ENCODE measurements at places on chromosomes 5 and 9.

DNA sequence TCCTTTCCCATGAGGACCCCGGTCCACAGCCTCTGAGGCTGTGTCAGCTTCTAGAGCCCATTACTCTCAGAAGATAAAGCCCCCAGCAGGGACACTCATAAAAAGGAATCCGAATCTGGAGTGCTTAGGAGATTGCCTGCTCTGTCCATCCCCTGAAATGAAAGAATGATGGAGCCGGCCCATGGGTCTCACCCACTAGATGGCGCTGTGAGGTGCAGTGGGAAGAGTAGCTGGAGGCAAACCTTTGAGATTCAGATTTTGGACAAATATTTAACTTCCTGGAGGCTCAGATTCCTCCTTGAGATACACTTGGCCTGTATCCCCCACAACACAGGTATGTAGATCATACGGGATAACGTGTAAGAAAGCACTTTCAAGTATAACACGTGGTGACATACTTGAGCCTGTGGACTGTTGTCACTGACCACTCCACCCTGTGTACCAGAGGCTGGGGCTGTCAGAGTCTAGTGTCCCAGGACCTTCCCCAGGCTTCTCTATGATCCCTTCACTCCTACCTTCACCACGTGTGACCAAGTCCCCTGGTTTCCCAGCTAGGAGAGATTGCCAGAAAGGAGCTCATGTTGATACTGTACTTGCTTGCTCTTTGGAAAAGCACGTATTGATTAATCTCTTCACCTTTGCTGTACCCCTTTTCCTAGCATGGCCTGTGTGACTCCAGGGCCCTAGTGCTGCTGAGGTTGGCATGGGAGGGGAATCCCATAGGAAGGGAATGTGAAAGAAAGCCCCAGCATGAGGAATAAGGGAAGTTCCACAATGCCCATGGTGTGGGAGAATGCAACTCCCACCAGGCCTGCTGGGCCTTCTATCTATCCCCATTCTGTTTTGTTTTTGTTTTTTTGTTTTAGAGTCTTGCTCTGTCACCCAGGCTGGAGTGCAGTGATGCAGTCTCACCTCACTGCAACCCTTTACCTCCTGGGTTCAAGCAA lies 32.1 kb downstream of the TRMO start:
- ATAC-seq: no peak

DNA sequence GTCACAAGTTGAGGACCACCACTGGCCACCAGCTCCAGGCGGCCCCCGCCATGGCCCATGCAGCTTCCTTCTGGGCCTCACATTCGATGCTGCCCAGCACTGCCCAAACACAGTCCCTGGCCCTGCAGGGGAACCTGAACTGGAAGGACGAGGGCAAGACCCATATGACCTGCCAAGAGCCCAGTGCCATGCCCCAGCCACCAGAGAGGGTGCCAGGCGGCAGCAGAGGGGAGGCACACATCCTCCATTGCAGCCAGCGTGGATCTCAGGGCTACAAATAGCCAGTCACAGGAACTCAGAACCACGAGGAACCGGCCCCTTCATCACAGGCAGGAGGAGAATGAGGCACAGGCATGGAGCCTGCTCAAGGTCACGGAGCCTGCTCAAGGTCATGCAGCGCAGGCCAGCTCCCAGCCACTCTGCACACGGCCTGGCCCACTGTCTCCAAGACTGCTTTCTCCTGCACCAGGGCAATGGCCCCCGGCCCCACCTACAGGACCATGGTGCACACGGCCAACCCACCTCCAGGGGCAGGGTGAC lies 69.6 kb downstream of the SEMA4D start:
- no peak for ATAC-seq

GRCh38 chr5:24163091-24163490 lies 481.7 kb downstream of the CDH10 start:
- no peak for ATAC-seq

DNA sequence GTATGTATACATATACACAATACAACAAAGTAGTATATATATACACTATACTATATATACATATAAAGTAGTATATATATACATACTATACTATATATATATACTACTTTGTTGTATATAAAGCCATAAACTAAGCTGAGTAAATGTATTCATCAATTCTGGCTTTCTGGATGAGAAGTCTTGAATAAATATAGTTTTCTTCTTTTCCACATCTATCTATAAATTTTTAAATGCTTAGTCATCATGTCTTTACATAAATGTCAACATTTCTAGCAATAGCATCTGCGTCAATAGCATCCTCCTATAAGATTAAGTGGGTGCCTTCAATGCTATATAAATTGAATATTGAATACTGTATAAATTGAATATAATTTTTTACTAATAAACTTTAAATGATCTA lies 63.1 kb upstream of the COX7C start:
- no peak for ATAC-seq

DNA sequence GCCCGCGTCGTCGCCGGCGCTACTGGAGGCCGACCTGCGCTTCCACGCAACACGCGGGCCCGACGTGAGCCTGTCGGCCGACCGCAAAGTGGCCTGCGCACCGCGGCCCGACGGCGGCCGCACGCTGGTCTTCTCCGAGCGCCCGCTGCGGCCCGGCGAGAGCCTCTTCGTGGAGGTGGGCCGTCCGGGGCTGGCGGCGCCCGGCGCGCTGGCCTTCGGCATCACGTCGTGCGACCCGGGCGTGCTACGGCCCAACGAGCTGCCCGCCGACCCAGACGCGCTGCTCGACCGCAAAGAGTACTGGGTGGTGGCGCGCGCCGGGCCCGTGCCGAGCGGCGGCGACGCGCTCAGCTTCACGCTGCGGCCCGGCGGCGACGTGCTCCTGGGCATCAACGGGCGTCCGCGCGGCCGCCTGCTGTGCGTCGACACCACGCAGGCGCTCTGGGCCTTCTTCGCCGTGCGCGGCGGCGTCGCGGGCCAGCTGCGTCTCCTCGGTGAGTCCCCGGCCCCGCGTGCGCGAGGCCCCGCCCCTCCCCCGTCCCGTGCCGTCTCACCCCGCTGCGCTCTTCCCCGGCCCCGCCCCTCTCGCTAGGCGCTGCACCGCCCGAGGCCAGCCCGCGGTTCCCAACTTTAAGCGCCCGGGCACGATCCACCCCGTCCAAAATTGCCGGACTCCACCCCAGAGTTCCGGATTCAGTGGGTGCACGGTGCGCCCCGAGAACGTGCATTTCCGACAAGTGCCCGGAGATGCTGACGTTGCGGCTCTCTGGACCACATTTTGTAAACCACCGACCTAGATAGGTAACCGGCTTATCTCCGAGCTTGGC lies 42.8 kb downstream of the NEURL1B start:
- no peak for ATAC-seq

DNA sequence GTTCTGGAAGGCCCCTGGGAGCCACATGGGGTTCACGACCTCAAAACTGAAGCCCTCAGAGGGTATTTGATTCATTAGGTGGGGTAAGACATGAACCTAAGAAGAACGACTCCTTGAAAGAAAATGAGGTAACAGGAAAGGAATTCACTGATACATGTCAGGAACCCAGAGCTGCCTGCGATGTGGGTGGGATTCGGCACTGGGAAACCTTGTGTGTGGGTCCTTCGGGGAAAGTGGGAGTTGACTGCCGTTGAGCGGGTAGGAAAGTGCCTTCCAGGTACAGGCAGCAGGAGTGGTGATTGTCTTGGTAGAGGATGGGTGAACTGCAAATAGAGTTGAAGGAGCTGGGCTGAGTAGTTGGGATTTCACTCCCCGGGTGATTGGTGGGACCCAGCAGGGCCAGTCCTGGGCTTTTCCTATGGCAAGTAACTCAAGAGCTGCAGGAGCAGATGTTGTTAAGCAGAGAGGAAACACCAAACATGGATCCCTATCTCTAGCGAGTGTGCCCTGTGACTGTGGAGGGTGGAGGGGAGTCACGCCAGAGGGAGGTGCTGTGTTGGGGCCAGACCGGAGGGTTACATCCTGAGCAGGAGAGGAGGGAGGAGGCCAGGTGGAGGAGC lies 30.8 kb downstream of the ANKRD33B start:
- no peak for ATAC-seq

GRCh38 chr9:124467410-124468060 lies 17.3 kb downstream of the ADGRD2 start:
- ATAC-seq: no peak

- ATAC-seq: no peak
These were observed 13.1 kb downstream of the CENPH start for GRCh38 chr5:69202497-69202896.

DNA sequence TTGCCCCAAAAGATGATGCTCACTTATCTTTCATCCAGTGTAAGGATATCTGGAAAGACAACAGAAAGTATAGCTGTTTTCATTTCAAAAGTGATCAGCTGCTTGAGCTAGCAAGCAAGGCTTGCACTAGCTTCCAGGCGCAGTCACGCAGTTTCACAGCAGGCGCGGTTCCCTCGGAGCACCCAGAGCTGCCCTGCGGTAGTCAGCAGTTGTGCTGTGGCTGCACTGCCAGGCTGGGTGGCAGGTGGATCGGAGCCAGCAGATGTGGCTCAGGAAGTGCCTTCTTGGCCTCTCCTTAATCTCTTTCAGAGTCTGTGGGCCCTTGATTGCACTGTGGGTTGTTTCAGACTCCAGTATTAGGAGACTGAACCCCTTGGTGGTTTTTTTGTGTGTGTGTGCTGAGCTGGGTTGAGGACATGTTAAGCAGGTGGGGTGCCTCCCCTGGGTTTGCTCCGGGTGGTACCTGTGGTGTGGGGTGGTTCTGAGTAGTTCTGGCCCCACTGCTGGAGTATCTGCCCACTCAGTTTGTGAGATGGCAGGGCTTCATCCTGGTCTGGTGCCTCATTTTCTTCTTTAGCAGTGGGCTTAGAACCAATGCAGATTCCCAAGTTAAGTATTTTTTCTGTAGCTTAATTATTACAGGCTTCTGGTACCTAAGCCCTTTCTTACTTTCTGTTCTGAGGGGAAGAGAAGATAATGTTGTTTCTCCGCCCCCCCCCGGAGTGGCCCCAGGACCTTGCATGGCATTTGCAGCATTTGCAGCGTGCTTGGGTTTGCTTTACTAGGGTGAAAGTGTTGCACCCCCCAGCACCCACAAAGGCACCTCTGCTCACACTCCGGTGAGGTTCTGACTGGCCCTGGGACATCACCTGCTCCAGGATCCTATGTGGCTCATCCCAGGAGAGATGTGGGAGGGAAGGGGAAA lies 16.4 kb downstream of the TENT4A start:
- no peak for ATAC-seq

DNA sequence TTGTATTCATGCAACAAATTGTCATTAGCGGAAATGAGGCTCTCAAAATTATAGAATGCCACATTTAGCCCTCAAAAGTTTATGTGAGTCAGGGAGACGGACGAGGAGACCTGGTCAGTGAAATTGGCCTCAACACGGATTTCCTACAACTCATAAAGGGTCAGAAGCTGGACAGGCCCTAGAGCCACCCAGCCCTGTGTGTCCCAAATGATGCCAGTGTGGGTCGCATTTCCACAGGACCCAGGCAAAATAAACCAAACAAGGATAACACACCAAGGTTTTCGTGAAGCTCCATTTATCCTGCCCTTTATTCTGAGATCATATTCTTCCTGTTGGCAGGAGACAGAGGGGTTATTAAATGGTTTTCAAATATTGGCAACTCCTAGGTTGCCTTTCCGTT lies 72.0 kb upstream of the COL5A1 start:
- no peak for ATAC-seq

DNA sequence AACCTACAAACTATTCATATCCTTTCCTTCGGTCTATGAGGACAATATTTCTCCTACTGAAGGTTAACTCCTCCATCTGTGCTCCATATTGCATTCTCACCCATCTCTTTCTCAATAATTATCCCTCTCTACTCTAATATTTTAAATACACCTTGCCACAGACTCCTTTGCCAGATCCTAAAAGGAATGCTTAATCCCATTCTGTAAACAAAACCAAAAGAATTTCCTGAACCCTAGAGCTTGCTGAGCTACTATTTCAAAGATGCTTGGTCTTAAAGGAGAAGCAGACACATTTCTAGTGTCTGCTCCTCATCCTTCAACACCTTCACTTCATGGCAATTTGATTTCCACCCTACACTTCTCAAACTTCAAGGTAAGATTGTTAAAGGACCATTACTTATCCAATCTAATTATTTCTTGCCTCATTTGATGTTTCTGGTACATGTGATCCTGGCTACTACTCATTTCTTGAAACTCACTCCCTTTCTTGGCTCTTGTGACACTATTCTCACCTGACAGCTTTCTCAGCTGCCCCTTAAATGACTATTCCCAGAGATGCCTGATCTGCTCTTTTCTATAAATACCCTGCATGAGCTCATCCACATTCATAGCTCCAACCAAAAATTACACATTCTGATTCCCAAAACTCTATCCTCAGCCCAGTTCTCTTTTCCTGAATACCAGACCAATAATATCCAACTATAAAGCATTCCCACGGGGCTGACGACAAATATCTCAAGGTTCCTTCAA lies 20.2 kb downstream of the HOMER1 start:
- no peak for ATAC-seq

Data from motor neuron (in vitro differentiated cells).